ENCODE measurements at places on chromosomes 7 and 10.

- no peak for DNase-seq
Measured at GRCh38 chr7:96962221-96962885, 43.0 kb upstream of the DLX6 start.

- peak; percentile 58 for DNase-seq
Measured at GRCh38 chr7:77799078-77799964, 748 bp downstream of the PHTF2 start.

GRCh38 chr7:150685219-150686029 lies at the start of gene GIMAP2:
Gene GIMAP2, plus strand, starts transcription at chr7:150685706. Its CDS starts 1,354 bp downstream, at chr7:150687060.
- no peak for DNase-seq

GRCh38 chr7:25739143-25739542 lies 412.9 kb upstream of the NFE2L3 start:
- no peak for DNase-seq

DNA sequence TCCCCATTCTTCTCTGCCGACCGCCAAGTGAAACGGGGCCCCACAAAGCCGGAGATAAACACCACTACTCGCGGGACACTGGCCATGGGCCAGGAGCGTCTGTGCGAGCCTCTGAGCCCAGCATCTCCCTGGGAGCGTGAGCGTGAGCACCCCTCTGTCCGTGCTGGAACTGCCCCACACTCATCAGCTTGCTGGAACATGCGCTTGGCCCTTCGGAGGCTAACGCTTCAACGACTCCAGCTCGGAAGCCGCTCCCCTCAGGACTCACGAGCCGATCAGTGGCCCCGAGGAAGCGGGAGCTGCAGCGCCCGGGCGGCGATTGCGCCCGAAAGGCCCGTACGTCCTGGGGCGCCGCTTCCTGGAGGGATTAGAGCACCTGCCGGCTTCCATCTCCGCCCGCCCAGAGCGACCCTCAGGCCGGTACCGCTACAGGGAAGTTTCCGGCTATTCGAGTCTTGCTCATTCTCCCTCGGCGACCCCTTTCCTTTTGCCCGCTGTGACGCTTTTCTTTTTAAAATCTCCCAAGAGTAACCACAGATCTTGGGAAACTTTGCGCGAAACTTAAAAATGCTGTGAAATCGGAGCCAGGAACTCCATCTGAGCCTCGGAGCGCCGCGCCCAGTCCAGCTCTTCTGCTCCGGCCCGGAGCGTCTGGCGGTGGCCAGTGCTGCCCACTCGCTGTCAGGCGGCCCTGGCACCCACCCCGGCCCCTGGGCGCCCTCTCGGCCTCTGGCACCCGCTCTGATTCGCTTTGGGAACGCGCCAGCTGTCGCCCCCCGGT lies 1.0 kb downstream of the TLL2 start:
- peak; percentile 10 for DNase-seq
